ENCODE measurements at places on chromosomes 2 and 18.

GRCh38 chr18:41073372-41073954 is 881.6 kb upstream of the PIK3C3 start:
- DNase-seq = no peak

DNA sequence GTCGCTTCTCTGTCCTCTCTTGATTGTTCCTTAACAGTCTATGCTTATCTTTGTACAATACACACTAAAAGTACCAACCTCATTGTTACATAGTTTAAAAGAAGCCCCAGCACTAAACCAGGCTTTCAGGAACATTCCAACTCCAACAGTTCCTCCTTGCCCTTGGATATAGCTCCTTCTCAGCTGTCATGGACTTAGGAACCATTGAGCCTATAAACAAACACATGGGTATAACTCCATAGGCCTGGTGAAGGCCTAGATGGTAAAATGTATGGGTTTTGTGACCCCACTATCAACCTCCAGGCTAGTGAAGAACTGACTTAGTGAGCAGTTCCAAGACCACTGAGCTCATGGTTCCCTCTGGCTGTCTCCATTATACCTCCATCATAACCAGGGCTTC is 74.8 kb upstream of the SLC39A10 start:
- DNase-seq = no peak

GRCh38 chr2:240195316-240195861 is 54.9 kb upstream of the OTOS start:
- DNase-seq = no peak

DNA sequence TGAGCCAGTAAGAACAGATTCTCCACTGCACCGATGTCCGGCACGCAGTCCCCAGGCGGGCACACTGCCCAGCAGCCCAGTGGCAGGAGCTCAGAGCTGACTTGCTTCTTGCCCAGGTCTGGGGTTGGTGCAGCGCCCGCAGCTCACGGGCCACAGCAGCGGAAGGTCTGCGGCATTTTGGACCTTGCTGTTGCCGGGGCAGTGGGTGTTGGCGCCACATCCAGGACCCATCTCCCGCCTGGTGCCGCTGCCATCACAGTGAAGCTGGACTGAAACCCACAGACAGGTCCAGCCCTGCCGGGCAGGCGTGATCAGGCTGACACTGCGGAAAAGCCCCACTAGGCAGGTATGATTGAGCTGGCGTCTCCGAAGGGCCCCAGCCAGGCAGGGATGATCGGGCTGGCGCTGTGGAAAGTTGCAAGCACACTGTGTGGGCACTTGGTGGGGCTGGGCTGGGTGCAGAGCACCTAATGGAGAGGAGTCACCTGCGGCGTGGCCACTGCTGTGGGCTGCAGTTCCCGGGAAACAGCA is 75.5 kb downstream of the SLC66A2 start:
- DNase-seq = no peak

- no peak for DNase-seq
These were observed 40.3 kb downstream of the PTGR3 start for GRCh38 chr18:75168619-75169018.

- DNase-seq = no peak
These were observed 411.4 kb upstream of the SPHKAP start for GRCh38 chr2:228592925-228593324.

- DNase-seq = no peak
These were observed 1.7 kb upstream of the PKDCC start for GRCh38 chr2:42045848-42046748.

GRCh38 chr2:56465491-56465890 is 281.7 kb downstream of the CCDC85A start:
- no peak for DNase-seq

DNA sequence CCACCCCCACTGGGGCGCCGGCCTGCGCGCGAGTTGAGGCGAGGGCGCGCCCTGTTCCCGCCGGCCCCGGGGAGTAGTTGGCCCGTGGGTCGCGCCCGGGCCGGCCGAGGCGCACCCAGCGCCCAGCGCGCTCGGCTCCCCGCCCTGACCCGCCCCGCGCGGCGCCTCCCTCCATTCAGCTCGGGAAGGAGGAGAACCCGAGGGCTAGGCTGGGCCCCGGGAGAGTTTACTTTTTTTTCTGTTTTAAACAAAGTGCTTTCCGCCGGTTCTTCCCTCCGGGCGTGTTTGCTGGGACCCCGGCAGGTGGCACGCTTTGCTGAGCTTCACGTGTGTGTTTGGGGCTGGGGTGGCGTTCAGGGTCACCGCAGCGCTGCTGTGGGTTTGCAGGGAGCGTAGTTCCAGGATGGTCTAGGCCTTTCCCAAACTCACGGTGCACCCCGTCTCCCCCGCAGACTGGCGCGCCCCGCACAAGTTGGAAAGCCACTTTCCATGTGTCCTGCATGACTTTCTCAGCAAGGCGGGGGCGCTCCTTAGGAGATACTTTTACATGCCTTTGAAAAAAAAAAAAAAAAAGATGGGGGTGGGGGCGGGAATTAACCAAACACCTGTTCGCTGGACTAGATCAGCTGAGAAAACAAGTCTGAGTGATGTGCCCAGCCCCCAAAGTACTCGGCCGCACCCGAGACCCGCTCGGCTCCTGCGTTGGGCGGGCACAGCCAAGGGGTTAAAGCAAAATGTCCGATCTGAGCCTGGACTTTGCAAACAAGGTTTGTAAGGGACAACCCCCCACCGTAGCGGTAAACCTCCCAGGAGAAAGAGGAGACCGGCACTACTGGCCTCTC is 825 bp downstream of the ITGA6 start:
- DNase-seq = peak; percentile 56

- DNase-seq = no peak
These were observed 17.3 kb downstream of the MAP3K20 start for GRCh38 chr2:173092844-173093402.

DNA sequence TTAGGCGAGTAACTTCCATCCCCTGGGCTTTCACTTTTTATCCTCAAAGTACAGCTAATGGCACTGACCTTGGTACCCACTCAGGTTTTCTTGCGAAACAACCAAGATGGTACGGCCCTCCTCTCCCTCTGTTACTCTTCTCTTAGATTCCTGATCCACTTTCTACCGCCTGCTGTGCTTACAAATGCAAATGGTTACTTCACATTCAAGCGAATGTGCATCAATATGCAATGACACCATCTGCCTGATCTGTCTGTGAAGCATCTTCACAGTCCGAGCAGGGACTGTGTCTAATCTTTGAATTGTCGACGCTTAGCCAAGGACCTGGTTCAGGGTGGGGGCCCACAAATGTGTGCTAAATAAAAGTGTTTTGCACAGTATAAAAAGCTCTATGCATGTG is 112.2 kb downstream of the TRIB2 start:
- DNase-seq = no peak

- no peak for DNase-seq
These were observed 98.7 kb downstream of the MMADHC start for GRCh38 chr2:149488706-149489440.

DNA sequence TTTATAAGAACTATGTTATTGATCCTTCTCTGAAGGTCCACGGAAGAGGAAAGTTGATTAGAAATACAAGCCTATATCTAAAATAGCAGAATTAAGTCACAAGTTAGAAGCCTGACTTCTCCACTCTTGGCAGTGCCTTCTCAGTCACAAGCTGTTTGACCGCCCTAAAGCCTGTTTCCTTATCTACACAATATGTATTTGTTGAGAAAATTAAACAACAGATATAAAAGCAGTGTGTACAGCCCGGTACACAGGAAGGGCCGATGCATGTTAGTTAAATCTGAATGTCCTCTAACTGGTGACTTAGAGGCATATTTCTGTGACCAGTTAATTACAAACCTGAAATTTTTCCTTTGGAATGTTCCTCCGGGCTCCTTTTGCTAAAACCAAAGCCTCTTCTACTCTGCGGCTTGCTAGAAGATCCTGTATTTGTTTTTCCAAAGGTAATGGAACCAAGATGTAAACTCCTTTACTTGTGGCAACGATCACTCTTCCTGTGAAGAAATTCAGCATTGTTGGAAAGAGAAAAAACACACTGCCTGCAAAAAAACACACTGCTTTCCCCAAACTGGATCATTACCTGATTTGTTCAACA is 33.4 kb downstream of the TGFBRAP1 start:
- peak; percentile 56 for DNase-seq

GRCh38 chr2:202109737-202110184 is 36.7 kb downstream of the KIAA2012 start:
- DNase-seq = no peak

GRCh38 chr18:6205706-6206105 is 209.0 kb downstream of the L3MBTL4 start:
- DNase-seq = no peak

DNA sequence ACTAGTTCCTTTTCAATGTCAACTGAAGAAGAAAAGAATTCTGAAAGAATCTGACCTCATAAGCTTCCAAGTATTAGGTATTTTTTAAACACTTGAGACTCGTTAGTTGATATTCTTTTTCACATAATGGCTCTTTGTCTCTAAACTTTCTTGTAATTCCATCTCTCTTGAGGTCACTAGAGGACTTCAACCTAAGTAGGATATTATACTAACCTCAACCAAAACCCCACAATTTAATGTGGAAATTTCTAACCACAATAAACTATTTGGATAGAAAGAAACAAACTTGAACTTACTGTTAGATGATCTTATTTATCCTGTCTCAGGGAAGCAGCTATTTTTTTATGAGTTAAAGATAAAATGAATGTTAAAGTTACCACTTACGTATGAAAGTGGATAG is 206.9 kb upstream of the FSIP2 start:
- DNase-seq = no peak

DNA sequence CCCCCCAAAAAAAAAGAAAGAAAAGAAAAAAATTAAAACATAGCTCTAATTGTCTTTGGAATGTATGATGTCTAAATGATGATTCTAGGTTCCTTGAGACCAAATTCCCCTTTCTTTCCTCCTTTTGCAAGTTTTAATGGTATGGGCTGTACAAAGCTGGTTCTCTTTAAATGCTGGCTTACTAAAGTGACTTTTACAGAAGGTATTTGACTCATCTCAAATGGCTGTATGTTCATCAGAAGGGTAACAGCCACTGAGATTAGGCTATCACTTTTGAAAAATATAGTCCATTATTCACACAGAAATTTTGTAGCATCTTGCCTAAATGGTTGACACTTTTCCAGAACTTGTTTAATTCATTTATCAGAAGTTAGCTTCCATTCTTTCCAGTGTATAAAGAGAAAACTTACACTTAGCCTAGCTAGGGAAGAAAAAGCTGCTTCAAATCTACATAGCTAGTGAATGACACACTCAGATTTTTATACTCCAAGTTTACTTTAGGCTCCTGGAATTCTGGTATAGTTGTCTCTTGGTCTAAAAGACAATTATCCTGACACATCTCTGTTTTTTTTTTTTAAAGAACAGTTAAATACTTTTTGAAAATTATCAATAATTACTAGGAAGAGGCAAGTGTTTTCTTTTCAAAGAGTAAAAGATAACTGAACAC is 622.6 kb downstream of the LRP1B start:
- no peak for DNase-seq

DNA sequence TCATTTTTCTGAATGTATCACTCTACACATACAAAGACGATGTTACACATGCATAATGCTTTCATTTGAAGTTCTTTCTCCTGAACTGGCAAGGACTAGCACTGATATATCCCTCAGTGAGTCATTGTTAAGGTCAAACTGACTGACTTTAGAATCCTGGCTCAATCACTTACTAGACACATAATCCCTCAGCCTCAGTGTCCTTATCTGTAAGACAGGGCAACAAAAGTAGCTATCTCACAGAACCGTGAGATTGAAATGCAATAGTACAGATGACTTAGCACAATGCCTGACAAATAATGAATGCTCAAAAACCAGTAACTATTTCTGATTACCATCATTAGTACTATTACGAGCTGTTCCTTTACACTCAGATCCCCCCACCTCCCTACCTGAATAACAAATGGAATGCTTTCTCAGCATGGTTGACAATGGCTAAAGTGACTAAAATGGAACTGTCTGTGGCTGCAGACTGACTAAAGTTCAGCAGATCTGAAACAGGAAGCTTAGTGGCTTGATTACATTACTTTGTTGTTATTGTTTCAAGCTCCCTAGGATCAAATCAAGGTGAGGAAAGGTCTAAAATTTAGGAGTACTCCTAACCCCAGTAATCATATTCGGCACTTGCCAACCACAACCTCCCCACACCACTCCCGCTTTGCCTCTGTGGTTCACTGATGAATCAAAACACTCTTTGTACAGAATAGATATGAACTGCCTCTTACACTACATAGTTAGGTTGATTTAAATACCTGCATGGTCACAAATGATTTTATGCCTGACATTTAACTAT is 35.8 kb upstream of the CACNB4 start:
- no peak for DNase-seq

DNA sequence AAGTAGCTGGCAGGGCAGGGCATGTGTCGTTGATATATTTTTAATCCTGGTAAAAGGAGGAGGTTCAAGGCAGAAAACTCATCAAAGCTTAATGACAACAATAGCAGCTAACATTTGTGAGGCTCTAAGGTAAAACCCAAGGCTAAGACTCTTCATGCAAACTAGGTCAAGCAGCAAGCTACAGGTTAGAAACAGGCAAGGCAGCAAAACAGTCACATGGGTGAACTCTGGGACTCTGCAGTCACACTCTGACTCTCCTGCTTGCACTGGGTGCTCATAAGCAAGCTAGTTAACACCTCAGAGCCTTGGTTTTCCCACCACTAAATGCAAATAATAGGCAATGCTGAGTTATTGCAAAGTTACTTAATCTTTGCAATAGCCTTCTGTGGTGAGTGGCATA is 7.9 kb downstream of the IL1RN start:
- no peak for DNase-seq

DNA sequence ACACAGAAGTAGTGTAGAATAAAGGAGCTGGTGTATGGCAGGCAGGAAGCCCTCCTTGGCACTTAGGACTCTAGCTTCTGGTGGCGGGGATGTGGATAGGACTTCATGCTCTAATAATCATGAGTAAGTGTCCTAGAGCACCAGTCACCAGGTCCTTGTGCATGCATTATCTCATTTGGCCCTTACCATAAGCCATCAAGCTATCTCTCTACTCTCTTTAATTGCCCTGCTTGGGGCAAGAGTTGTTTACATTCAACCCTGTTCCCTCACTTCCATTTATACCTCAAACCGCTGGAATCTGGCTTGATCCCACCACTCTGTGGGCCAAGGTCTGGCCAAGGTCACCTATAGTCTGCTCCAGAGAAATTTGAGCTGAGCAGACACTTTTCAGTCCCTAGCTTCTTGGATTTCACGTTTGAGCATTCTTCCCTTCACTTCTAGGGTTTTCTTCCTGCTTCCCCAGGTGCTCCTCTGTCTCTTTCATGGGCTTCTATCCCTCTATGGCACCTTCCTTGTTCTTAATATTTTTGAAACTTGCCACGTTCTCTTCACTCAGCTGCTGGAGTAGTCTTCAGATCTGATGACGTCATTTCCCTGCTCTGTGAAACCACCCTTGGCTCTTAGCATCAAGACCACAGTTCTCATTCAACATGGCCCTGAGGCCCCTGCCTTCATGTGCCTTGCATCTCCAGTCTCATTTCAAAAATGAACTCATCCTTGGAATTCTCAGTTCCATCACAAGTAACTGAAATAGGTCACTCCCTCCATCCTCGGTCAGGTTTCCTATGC is 94.9 kb upstream of the GATA6 start:
- no peak for DNase-seq
